Activated B cell treated with CpG ODN at 0.5 μM for 24 hours (primary cell): ENCODE measurements at places on chromosomes 1 and 21. TPM values are rescaled to one million over a fixed set of nuclear protein-coding genes. Genes with fewer than 3 reads are reported as not detected.

DMBX1 gene
- total RNA-seq: not detected in 2 replicates

ERG gene
- not detected in 2 replicates for total RNA-seq

- no peak overlapping the region for H3K27ac ChIP-seq
- H3K4me3 ChIP-seq: no peak overlapping the region
- no peak for DNase-seq
- no peaks in the 10 kb centered on the region for H3K27me3 ChIP-seq
- peaks cover 5% of the 10 kb centered on the region for H3K4me1 ChIP-seq
Measured at GRCh38 chr1:19079541-19080472, 123.3 kb upstream of the IFFO2 start.

CRYAA gene
- not detected in 2 replicates for total RNA-seq

DNA sequence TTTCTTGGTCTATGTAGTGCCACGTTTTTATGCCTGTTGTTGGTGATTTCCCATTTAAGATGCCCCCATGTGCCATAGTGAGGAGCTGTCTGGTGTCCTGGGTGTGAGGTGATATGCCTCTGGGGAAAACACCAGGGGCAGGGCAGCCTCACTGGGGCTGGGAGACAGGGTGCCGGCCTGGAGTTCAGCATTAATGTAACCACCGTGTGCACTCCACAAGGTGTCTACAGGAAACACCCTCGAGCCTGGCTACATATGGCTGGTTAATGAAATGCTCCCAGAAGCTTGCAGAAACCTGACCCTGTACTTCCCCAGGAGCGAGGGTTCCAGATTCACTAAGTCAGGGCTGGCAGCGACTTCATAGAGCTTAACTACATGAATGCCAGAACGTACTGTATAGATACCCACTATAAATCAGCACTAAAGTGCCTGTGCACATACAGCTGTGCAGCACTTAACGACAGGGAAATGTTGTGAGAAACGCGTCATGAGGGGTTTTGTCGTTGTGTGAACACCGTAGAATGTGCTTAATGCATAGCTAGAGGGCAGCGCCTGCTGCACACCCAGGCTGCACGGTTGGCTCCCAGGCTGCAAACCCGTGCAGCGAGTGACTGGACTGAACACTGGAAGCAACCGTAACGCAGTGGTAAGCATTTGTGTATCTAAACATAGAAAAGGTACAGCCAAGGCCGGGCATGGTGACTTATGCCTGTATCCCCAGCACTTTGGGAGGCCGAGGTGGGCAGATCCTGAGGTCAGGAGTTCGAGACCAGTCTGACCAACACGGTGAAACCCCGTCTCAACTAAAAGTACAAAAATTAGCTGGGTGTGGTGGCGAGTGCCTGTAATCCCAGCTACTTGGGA lies 10.4 kb downstream of the TFF2 start:
- peaks cover 9% of the 10 kb centered on the region for H3K27me3 ChIP-seq
- peaks cover 10% of the 10 kb centered on the region for H3K4me1 ChIP-seq
- no peaks in the 10 kb centered on the region for H3K36me3 ChIP-seq
- no peak for DNase-seq
- H3K27ac ChIP-seq: no peak overlapping the region
- no peak overlapping the region for H3K4me3 ChIP-seq

- no peak overlapping the region for H3K27ac ChIP-seq
- no peak overlapping the region for H3K4me3 ChIP-seq
- peaks cover 9% of the 10 kb centered on the region for H3K4me1 ChIP-seq
- H3K27me3 ChIP-seq: no peaks in the 10 kb centered on the region
- H3K36me3 ChIP-seq: peaks cover 49% of the 10 kb centered on the region
- DNase-seq: no peak
Measured at GRCh38 chr1:36168514-36168913, 12.6 kb downstream of the MAP7D1 start.

SPATA45 gene
- total RNA-seq: 0.64 TPM in 1 of 2 replicates, not detected in the other

PIGV gene
- 29.6 and 35.4 TPM in 2 replicates for total RNA-seq

WNT4 gene
- total RNA-seq: 6.5 and 7.9 TPM in 2 replicates

FCAMR gene
- total RNA-seq: not detected in 2 replicates

DNA sequence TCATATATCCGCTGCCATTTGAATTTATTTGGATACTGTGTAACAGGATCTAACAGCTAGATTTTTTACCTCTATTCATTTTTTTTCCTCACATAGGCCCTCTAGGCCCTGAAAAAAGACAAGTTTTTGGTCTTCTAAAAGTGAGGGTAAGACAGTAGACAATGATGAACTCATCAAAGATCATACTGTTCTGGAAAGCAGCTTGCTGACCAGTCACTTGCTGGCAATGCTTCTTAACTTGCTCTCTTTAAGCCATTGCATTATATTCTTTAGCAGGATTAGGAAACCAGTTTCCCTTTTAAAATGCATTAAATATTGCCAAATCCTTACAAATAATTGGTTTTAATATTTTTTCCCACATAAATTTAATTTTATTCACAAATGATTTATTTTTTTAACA lies 65.5 kb downstream of the SYT14 start:
- H3K4me1 ChIP-seq: no peaks in the 10 kb centered on the region
- no peak overlapping the region for H3K27ac ChIP-seq
- no peak overlapping the region for H3K4me3 ChIP-seq
- no peaks in the 10 kb centered on the region for H3K36me3 ChIP-seq
- no peak for DNase-seq

DNA sequence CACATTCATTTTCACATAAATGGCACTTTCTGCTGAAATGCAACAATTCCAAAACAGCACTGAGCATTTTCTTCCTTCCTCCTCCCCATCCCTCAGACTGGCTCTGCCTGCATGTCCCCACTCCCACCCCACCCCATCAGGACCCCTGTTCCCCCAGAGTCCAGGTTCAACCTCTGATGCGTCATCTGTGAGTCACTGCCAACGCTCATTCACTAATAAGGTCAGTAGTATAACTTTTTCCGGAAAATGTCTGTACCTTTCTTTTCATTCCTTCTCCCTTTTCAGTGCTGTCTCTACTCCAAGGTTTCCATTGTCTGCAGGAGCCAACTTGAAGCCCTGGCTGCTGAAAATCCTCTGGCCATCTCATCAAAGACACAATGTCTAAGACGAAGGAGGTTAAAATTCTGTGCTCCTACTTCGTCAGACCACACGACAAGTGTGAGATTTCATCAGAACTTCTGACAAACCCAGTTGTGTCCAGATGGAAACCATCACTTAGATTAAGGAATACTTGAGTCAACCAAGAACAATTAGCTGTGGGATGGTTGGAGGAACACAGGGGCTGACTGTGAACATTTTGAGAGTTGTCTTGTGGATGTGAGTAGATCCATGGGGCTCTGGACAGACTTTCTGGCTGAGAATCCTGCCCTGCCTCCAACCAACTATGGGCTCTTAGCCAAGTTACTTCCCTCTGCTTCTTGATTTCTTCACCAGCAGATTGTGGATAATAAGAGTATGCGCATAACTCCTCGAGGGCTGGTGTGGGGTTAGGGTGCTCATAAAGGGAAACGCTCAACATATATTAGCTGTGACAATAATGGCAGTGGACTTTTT lies 35.6 kb upstream of the UTS2 start:
- no peak overlapping the region for H3K4me3 ChIP-seq
- peaks cover 2% of the 10 kb centered on the region for H3K36me3 ChIP-seq
- no peak overlapping the region for H3K27ac ChIP-seq
- no peak for DNase-seq
- H3K27me3 ChIP-seq: peaks cover 14% of the 10 kb centered on the region

NHLH1 gene
- total RNA-seq: 0.46 and 0.71 TPM in 2 replicates

DNA sequence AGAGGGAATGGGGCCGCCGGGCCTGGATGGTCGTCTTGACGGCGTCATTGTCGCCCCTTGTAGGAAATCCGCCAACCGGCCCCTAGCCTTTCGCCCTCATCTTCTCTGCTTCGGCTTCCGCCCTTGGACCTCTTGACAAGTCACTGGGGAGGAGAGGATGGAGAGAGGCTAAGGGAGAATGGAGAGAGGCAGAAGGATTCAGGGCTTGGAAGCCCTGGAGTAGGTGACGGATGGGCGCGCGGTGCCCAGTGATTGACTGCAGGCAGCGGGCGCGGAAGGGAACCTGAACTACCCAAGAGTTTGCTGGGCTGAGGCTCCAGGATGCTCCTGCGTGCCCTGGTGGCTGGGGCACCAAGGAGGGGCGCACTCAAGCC lies 651 bp downstream of the PDE4B start:
- no peak overlapping the region for H3K4me3 ChIP-seq
- H3K27ac ChIP-seq: no peak overlapping the region
- no peaks in the 10 kb centered on the region for H3K36me3 ChIP-seq
- H3K27me3 ChIP-seq: peaks cover 29% of the 10 kb centered on the region
- no peaks in the 10 kb centered on the region for H3K4me1 ChIP-seq

DNA sequence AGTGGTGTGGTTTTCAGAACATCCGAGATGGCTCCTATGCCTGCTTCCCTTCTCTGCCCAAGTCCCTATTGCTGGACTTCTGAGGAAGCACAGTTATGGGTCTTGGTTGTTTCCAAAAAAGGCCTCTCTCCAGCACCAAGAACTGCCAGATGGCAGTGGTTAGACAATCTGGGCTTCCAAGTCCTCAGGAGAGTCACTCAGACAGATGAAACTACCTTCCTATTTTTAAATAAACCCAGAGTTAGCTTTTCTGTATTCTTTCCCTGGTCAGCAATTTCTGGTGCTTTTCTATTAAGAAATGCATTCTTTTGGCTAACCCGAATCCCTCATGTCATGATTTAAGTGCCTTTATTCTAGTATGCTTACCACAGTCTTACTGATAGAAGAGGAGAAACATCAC lies 245.9 kb downstream of the PRDM2 start:
- H3K27ac ChIP-seq: no peak overlapping the region
- H3K27me3 ChIP-seq: peaks cover 8% of the 10 kb centered on the region
- no peaks in the 10 kb centered on the region for H3K36me3 ChIP-seq
- H3K4me3 ChIP-seq: no peak overlapping the region
- DNase-seq: no peak

FGGY gene
- 22.1 and 24.0 TPM in 2 replicates for total RNA-seq

GJA5 gene
- not detected in 2 replicates for total RNA-seq

DNA sequence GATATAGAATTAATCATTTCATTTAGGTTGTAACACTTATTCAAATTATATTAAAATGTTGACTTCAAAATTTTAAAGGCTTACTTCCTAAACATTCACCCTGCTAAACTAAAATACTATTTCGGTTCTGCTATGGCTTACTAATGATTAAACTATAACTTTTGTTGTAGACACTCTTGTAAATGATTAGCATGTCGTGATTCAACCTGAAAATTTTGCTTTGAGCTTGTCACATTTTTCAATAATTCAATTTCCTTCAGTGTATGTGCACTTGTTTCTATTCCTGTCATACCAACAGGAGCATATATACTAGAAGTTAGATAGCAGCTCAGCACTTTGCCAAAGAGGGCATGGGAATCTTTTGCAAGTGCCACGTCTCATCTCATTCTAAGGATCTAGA lies 1018.8 kb downstream of the AMY1C start:
- no peaks in the 10 kb centered on the region for H3K36me3 ChIP-seq
- DNase-seq: no peak
- H3K27me3 ChIP-seq: no peaks in the 10 kb centered on the region
- no peak overlapping the region for H3K27ac ChIP-seq

B4GALT3 gene
- total RNA-seq: 40.7 and 41.7 TPM in 2 replicates
